ENCODE measurements at places on chromosomes 5 and 9. TPM values are rescaled to one million over a fixed set of nuclear protein-coding genes. Genes with fewer than 3 reads are reported as not detected.

DNA sequence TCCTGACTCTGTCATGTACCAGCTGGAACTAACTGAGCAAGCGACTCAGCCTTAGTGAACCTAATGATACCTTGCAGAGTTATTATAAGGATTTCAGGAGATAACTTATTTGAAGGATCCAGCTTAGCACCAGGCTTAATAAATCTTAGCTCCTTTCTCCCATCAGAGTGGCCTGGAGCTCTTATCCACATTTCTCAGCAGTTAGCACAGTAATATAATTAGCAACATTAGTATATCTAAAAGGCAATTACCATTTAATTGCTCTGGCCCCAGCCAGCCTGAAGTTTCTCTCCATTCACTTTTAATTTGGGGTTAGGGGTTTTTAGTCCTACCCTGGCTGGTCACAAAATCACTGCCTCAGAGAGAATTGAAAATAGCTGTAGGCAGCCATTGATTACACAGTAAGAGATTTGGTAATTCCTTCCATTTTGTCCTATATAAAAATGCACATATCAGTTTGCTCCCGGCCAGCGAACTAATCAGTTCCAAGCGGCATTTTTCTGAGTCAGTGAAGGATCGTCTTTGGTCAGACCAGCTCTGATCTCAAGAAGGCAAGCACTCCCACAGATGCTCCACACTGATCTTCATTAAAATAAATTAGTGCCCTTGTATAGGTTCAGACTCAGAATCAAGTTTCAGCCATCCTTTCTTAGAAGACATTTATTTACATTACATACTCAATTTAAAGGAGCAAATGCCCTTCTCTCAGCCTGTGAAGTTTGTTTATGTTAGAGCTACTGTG is 56.6 kb downstream of the SNCAIP start:
- DNase-seq, result no peak

The F2RL2 gene
- total RNA-seq, result not detected

The NEUROG1 gene
- total RNA-seq, result not detected

The XRCC4 gene
- total RNA-seq, result 13.4 TPM

GRCh38 chr5:176614805-176615478 is 5.0 kb upstream of the GPRIN1 start:
- DNase-seq, result no peak

- no peak for DNase-seq
Observed at GRCh38 chr5:181170237-181170825, 22.9 kb downstream of the OR2V2 start.

DNA sequence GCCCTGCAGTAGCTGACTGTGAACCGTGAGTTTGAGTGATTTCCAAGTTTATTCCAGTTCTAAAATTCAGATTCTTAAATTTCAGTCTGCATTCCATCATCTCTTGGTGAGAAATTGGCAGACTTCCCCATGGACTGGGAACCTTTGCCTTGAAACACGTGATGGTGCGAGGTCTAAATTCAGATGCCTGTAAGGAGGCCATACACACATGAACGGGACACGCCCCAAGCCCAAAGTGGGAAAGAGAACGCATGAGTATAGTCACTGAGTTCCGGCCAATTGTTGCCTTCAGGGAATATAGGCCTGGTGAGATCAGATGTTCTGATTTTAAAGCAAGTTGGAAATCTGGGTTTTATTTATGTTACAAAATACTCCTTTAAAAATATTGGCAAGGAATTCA is 1084.4 kb upstream of the WWC1 start:
- no peak for DNase-seq

- DNase-seq, result no peak
Observed at GRCh38 chr5:53424686-53425615, 55.5 kb upstream of the FST start.

- no peak for DNase-seq
Observed at GRCh38 chr5:35644543-35644942, 26.9 kb downstream of the SPEF2 start.

DNA sequence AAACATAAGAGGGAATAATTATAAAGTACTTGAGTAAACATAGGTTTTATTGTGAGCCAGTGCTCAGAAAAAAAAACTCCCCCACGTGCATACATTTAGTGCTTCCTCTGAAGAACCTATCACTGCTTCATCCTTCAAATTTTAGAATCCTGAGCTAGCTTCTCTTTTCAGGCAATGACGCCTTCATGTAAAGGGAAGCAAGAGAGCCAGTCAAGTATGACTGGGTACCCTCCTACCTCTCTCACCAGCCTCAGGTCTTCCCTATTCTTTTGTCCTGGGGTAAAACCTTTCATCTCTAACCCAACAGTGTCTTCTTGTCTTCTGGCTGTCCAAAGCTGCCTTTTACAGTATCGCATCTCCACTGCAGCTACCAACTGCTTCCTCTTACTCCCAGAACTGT is 32.0 kb downstream of the PLPP1 start:
- DNase-seq, result no peak

The PFN3 gene
- not detected for total RNA-seq

- DNase-seq, result no peak
Observed at GRCh38 chr5:1723957-1724821, 75.4 kb downstream of the MRPL36 start.

DNA sequence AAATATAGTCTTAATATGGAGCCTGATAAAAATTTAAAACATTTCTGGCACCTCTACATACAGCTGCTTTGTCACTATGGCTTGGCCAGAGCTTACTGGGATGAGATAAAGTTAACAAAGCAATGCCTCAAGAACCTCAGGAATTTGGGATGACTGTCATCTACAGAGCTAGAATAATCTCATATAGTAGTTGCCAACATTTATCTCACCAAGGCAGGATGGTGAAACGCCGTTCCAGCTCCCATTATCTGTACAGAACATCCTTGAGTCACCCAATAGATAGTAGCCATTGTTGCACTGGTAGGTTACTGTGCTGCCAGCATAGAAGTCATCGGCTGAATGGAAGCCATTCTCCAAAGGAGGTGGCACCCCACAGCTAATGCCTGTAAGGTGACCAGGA is 94.6 kb upstream of the TXNDC8 start:
- DNase-seq, result no peak

DNA sequence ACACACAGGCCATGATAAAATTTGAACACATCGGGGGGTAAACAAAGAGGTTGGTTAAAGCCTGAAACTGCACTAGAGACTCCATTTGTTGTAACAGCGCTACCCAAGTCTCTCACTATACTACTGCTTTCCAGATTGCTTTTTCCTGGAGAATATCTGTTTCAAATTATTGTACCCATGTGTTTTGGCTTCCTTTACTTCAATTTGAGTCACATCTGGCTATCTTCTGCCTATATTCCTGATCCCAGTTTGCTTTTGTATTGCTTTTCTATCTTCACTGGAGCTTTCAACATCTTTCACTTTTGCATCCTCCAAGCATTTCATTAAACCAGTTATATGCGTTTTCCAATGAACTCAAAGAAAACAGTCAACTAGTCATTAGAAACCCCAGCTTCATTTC is 404.7 kb downstream of the MLLT3 start:
- no peak for DNase-seq

The ZNF454 gene
- not detected for total RNA-seq

GRCh38 chr5:125564317-125564975 is 818.0 kb upstream of the ZNF608 start:
- no peak for DNase-seq

DNA sequence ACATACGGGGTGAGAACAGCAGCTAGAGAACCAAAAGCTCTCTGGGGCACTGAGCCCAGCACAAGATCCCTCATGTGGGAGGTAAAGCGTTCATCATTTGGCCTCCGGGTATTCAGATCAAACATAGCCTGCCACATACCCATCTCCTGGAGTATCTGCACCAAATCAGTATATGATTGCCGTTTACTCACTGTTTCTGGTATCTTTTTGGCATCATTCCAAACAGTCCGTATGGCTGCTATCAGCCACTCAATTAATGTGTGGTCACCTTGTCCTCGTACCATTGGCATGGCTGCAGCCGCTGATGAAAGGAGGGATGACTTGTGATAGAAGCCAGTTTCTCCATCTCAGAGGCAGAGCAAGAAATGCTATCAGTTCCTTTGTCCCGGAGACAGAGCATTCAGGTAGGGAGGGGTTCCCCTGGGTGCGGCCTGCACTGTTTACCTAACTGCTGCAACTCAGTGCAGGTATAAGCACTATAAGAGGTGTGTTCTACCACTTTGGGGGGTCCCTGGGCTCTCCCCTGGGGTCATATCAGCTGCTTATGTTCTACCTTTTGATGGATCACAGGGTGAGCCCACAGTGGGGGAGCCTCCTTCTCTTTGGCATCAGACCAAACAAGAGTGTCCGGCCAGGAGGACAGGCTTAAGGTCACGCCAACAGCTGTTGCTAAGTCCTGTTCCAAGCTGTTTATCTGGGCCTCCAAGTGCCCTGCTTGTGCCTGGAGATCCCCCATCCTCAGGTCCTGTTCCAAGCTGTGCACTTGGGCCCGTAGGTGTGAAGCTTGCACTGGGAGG is 9.4 kb downstream of the DMAC1 start:
- no peak for DNase-seq

The CDH6 gene
- total RNA-seq, result not detected

GRCh38 chr5:39665328-39665727 is 240.5 kb upstream of the DAB2 start:
- no peak for DNase-seq

DNA sequence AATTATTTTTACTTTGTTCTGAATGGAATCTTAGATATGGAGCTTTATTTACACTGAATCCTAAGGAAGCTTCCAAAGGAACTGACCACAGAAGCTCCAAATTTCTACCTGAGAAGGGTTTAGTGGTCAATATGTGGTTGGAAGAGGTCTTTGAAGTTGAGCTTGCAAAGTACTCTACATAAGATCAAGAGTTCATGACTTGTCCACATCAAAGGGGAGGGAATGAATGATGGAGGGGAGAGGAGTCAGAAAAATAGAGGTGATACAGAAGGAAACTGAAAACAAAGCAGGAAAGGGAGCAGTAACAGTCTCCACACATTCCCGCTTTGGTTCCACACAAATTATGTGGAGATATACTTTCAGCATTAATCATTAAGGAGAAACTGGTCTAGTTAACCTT is 450.9 kb downstream of the HINT1 start:
- no peak for DNase-seq

GRCh38 chr5:36462295-36463021 is 143.9 kb upstream of the SLC1A3 start:
- DNase-seq, result no peak

DNA sequence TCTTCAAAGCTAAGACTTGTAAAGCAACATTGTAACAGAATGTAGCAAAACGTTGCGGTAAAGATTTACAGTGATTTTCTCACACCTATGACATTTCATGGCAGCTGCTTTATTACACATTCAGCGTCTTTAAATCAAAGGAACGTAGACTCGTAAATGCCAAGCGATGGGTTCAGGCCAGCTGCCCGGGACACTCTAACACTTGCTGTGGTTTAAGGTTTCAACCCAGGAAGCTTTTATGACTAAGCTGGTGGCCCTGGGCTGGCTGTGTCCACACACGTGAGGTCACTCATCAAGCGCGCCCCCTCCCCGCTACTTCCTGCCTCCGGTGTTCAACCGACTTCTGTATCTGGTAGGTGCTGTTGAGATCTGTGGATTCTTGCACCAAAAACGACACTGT is 2.5 kb downstream of the SLC6A18 start:
- DNase-seq, result no peak

The GPR151 gene
- total RNA-seq, result not detected

GRCh38 chr5:133147411-133147810 is 95.6 kb downstream of the HSPA4 start:
- DNase-seq, result no peak

- DNase-seq, result no peak
Observed at GRCh38 chr5:26121338-26121737, 917.0 kb downstream of the CDH9 start.

DNA sequence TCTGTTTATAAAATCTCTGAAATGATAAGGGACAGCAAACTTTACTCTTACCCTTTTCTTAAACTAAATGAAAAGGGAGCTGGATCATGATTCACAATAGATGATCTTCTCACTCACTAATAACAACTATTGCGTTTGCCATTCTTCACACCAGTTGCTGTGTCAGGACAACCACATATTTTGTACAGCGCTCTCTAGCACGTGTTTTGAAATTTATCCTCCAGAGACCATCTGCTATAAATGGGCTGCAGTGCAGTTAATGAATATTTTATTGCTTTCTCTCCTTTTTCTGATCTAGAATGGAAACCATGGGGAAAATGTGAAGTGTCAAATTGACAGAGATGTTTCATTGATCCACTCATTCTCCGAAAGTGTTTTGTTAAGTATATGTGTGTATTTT is 258.4 kb upstream of the CCNH start:
- DNase-seq, result no peak

DNA sequence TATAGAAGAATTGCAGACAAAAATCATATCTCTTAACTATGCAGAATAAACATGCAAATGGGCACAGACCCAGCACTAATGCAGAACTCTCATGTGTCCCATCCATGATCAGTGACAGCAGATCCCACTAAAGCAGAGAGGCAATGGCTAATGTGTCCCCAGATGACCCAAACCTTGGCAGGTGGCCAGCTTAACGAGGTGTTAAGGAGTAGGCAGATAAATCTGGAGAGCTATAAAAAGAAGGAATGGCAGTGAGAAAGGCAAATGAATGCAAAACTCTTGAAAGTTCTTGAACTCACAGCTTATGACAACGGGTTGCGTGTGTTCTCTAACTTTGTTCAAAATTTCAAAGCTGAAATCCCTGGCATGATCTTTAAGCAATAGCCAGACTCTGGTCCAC is 265.4 kb downstream of the RASEF start:
- DNase-seq, result no peak

- no peak for DNase-seq
Observed at GRCh38 chr9:106846857-106847256, 16.1 kb upstream of the ZNF462 start.

GRCh38 chr9:4614627-4615026 is 47.5 kb upstream of the PLPP6 start:
- DNase-seq, result no peak

- no peak for DNase-seq
Observed at GRCh38 chr5:124234022-124234769, 512.2 kb downstream of the ZNF608 start.

DNA sequence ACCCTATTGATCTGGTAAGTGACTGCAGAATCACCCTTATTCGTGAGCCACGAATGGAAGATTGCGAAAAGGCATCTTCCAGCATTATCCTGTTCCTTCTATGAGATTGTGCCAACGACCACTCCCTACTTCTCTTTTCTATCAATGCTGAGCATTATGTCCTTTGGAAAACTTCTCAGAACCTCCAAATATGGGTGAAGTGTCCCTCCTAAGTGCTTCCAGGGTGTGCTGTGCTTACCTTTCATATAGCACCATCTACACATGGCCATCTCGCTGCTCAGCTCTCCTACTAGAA is 14.7 kb upstream of the LCP2 start:
- no peak for DNase-seq

The SWI5 gene
- total RNA-seq, result 13.7 TPM

The UBE2D2 gene
- total RNA-seq, result 227 TPM

Measured in activated CD8-positive, alpha-beta T cell treated with anti-CD3 and anti-CD28 coated beads, Interleukin-2, amount 10 ng/mL, durations not matched to agents 7 days and 5 days (primary cell).